ENCODE measurements at places on chromosomes 13 and 19. TPM values are rescaled to one million over a fixed set of nuclear protein-coding genes. Genes with fewer than 3 reads are reported as not detected.
A peak's percentile ranks its signal among the peaks of the same experiment; 100 is the strongest.

TNNT1 gene
- 4.1 TPM for total RNA-seq

ZNF229 gene
- total RNA-seq: 7.1 TPM

TMEM190 gene
- total RNA-seq: not detected

PTGER1 gene
- total RNA-seq: not detected

GRCh38 chr19:44847144-44848035, 1.3 kb downstream of the NECTIN2 start:
- H3K27me3 ChIP-seq: no peaks in the 10 kb centered on the region
- peak; percentile 84 for DNase-seq
- peak overlapping the region; percentile 96 for H3K27ac ChIP-seq
- peaks cover 24% of the 10 kb centered on the region for H3K4me1 ChIP-seq
- no peaks in the 10 kb centered on the region for H3K36me3 ChIP-seq
- peak overlapping the region; percentile 95 for H3K4me3 ChIP-seq

- H3K4me1 ChIP-seq: no peaks in the 10 kb centered on the region
- no peak overlapping the region for H3K4me3 ChIP-seq
- H3K27me3 ChIP-seq: no peaks in the 10 kb centered on the region
- H3K27ac ChIP-seq: no peak overlapping the region
- H3K36me3 ChIP-seq: no peaks in the 10 kb centered on the region
Measured at GRCh38 chr13:19680751-19681150, 47.3 kb downstream of the MPHOSPH8 start.

- no peaks in the 10 kb centered on the region for H3K4me1 ChIP-seq
- H3K27me3 ChIP-seq: peaks cover 7% of the 10 kb centered on the region
- H3K27ac ChIP-seq: no peak overlapping the region
- H3K36me3 ChIP-seq: no peaks in the 10 kb centered on the region
Measured at GRCh38 chr13:102569488-102569887, 27.3 kb upstream of the TPP2 start.

GRCh38 chr13:113953561-113953960, 20.3 kb downstream of the C13orf46 start:
- H3K27me3 ChIP-seq: no peaks in the 10 kb centered on the region
- H3K27ac ChIP-seq: no peak overlapping the region
- H3K4me1 ChIP-seq: peaks cover 3% of the 10 kb centered on the region
- no peaks in the 10 kb centered on the region for H3K36me3 ChIP-seq
- DNase-seq: no peak

- H3K4me3 ChIP-seq: no peak overlapping the region
- H3K27ac ChIP-seq: no peak overlapping the region
- DNase-seq: no peak
- H3K36me3 ChIP-seq: no peaks in the 10 kb centered on the region
- H3K27me3 ChIP-seq: no peaks in the 10 kb centered on the region
Measured at GRCh38 chr13:95779522-95779921, 102.6 kb downstream of the DNAJC3 start.

GRCh38 chr13:25674371-25674770, 302.6 kb downstream of the ATP8A2 start:
- no peak for DNase-seq
- H3K27me3 ChIP-seq: no peaks in the 10 kb centered on the region
- no peak overlapping the region for H3K27ac ChIP-seq

- DNase-seq: no peak
- H3K27me3 ChIP-seq: no peaks in the 10 kb centered on the region
- no peaks in the 10 kb centered on the region for H3K4me1 ChIP-seq
- H3K27ac ChIP-seq: no peak overlapping the region
- H3K36me3 ChIP-seq: no peaks in the 10 kb centered on the region
- no peak overlapping the region for H3K4me3 ChIP-seq
Measured at GRCh38 chr13:48334534-48335127, 31.1 kb downstream of the RB1 start.

DNA sequence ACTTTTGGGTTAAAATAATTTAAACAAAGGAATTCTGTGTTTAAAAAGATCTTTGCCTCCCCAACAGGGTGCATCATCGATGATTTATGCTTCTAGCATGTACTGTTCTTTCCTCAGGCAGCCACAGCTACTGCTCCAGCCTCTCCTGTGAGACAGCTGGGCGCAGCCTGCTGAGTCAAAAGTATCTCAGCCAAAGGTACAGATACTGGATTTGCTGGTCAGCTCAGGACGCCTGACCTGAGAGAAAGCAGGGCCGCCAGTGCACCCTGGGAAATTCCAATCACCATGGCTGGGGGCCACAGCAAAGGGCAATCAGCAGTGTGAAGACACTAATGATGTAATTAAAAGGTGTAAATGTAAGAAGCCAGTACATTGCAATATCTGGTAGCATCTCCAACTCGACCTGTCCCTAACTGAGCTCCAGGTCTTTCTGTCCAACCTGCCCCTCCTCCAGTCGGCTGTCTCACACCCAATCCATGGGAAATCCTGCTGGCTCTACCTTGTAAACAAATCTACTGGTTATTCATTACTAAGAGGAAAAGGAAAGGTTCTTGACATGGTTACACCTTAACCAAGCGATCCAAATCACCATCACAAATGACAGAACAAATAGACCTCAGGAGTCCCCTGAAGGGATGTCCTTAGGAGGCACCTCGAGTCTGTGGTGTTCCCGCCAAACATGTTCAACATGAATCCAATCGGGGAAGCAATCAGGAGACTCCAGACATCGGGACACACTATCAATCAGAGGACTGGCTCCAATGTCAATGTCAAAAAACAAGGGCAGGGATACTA, 7.3 kb downstream of the OPA3 start:
- H3K27me3 ChIP-seq: no peaks in the 10 kb centered on the region
- peaks cover 9% of the 10 kb centered on the region for H3K4me1 ChIP-seq
- no peaks in the 10 kb centered on the region for H3K36me3 ChIP-seq
- no peak overlapping the region for H3K4me3 ChIP-seq
- peak; percentile 60 for DNase-seq
